MM.1S (cell line): ENCODE measurements at places on chromosomes 5 and 9.

DNA sequence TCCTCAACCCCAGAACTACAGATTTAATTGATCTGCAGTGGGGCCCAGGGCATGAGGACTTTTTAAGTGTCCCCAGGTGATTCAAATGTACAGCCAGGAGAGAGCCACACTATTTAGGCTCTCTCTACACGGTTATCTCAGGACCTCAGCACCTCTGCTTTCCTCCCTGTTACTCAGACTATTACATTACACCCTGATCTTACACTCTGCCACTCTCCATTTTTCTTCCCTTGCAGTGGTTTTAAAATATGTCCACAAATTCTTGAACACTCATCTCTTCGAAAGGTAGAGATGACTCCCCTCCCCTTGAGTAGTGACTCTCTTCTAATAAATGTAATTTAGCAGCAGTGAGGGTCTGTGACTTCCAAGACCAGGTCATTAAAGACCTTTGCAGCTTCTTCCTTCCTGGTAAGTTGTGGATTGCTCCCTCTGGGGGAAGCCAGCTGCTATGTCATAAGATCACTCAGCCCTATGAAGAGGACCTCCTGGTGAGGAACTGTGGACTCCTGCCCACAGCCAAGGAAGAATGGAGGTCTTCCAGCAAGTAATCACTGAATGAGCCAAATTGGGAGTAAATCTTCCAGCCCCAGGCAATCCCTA is 87.5 kb upstream of the SSBP2 start:
- no peak overlapping the region for H3K4me3 ChIP-seq
- no peaks in the 10 kb centered on the region for H3K36me3 ChIP-seq
- no peak overlapping the region for H3K27ac ChIP-seq
- peak; percentile 53 for DNase-seq

- no peak overlapping the region for H3K27ac ChIP-seq
- no peaks in the 10 kb centered on the region for H3K27me3 ChIP-seq
- no peak overlapping the region for H3K4me3 ChIP-seq
- no peak for DNase-seq
Measured at GRCh38 chr9:23044549-23044948, 597.9 kb downstream of the DMRTA1 start.

GRCh38 chr5:37090123-37090726 is 159.0 kb downstream of the CPLANE1 start:
- H3K4me3 ChIP-seq, result no peak overlapping the region
- H3K36me3 ChIP-seq, result no peaks in the 10 kb centered on the region
- H3K27ac ChIP-seq, result no peak overlapping the region
- H3K4me1 ChIP-seq, result no peaks in the 10 kb centered on the region
- H3K27me3 ChIP-seq, result no peaks in the 10 kb centered on the region

DNA sequence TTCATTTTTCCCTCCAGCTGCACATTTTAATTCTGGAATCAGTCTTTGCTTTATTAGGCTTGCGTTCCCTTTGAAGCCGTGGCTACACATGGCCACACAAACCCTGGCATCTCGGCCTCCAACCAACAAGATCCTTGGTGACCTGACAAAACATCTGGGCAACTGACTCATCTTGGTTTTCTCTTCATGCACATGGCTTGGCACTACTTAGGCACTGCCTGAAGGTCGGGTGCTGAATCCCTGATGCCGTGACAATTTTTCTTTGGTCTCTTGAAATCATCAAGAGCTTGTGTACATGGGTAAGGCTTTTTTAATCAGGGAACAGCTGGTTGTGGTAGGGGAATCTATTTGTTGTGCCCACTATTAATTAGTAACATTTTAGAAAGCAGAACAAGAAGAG is 16.0 kb upstream of the PAPPA start:
- no peak overlapping the region for H3K27ac ChIP-seq
- no peaks in the 10 kb centered on the region for H3K27me3 ChIP-seq
- H3K4me1 ChIP-seq, result no peaks in the 10 kb centered on the region

DNA sequence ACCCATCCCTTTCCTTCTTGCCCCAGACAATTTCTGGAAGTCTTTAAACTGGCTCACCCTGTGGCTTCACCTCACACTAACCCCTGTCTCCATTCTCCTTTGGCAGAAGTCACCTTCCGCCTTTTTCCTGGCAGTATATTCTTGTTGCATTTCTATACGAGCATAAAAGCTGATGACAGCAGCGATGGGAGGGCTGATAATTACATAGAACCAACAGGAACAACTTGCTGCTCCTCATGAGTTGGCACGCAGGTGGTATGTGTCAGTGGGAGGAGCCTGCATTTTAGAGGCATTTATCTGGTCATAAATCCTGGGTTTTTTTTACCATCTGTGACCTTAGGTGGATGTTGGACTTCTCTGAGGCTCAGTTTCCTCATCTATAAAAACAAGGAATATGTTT is 61.4 kb upstream of the CKMT2 start:
- DNase-seq, result no peak

DNA sequence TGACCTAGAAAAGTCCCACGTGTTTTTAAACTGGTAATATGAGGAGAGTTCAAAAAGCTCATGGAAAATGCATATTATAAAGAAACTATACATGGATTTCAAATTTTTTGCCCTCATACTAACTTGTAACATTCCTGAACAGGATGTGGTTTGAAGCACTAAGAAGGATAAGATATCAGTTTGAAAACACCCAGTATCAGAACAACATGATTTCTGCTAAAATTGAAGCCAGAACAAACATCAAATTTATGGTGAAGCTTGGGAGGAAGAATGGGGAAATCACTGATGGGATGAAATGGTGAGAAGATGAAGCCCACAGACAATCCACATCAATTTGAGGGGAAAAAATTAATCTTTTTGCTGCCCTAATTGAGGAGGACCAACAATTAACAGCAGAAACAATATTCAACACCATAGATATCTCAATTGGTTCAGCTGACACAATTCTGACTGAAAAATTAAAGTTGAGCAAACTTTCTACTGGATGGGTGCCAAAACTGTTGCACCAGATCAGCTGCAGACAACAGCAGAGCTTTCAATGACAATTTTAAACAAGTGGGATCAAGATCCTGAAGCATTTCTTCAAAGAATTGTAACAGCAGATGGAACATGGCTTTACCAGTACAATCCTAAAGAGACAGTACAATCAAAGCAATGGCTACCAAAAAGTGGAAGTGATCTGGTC is 113.2 kb upstream of the SNX2 start:
- no peak overlapping the region for H3K4me3 ChIP-seq
- H3K36me3 ChIP-seq, result no peaks in the 10 kb centered on the region
- H3K4me1 ChIP-seq, result no peaks in the 10 kb centered on the region
- no peak overlapping the region for H3K27ac ChIP-seq
- DNase-seq, result no peak

DNA sequence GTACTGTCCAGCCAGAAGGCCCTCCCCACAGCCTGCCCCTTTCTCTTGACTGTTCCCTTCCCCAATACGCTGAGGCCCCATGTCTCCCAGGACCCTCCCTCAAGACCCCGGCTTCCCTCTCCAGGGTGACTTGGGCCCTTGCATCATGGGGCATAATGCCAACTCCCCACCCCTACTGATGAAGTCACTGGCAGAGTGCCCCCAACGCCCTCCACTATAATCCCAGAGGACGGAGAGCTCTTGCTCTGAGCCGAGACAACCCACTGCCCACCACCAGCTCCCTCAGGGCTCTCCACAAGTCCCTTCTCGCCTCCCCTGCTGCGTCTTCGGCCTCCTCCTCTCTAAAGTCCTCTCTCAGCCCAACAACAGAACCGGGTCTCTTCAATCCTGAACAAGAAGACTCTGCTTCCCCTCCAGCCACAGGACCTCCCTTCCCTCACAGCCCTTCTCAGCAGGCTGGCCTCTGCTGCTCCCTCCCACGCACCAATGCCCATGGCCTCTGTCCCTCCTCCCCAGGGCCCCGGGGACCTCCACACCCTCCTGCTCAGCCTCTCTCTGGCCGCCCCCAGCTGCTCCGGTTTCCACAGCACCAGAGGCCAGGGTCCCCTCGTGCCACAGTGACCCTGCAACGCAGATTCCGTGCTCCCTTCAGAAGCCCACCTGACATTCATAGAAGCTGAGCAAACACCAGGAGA is 47.6 kb downstream of the ADAMTS2 start:
- no peak overlapping the region for H3K27ac ChIP-seq
- H3K27me3 ChIP-seq, result peaks cover 30% of the 10 kb centered on the region; the same call in 1 of the 2 replicates
- no peaks in the 10 kb centered on the region for H3K36me3 ChIP-seq
- no peaks in the 10 kb centered on the region for H3K4me1 ChIP-seq
- no peak overlapping the region for H3K4me3 ChIP-seq

- no peaks in the 10 kb centered on the region for H3K4me1 ChIP-seq
- H3K36me3 ChIP-seq, result no peaks in the 10 kb centered on the region
- no peak overlapping the region for H3K4me3 ChIP-seq
- DNase-seq, result no peak
Measured at GRCh38 chr9:132041798-132042197, 37.9 kb downstream of the MED27 start.

- no peak for DNase-seq
- peaks cover 4% of the 10 kb centered on the region for H3K27me3 ChIP-seq
- no peak overlapping the region for H3K27ac ChIP-seq
- H3K36me3 ChIP-seq, result no peaks in the 10 kb centered on the region
- no peak overlapping the region for H3K4me3 ChIP-seq
Measured at GRCh38 chr9:136947955-136948510, 3.0 kb downstream of the C8G start.

- H3K4me1 ChIP-seq, result peaks cover 7% of the 10 kb centered on the region
- no peak overlapping the region for H3K27ac ChIP-seq
- no peaks in the 10 kb centered on the region for H3K27me3 ChIP-seq
- H3K4me3 ChIP-seq, result no peak overlapping the region
- H3K36me3 ChIP-seq, result peaks cover 39% of the 10 kb centered on the region
Measured at GRCh38 chr9:98002808-98003207, 19.7 kb downstream of the ANP32B start.

DNA sequence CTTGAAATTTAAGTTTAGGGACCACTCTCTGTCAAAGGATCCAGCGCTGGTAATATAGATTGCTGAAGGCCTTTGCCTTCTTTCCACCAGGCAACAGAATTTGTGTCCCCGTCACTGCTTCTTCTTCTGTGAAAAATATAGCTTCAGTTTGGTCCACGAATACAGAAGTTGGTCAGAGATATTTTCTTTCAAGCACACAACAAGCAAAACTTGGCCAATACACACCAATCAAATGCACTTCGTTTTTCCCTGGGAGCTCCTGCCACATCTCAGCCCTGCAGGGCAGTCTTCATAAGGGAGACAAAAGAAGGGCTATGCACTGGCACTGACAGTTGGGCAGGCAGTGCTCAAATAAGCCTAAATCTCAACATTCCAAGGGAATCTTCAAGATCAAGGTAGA is 22.9 kb downstream of the HAVCR2 start:
- H3K4me1 ChIP-seq, result no peaks in the 10 kb centered on the region
- no peak overlapping the region for H3K27ac ChIP-seq
- H3K4me3 ChIP-seq, result no peak overlapping the region

DNA sequence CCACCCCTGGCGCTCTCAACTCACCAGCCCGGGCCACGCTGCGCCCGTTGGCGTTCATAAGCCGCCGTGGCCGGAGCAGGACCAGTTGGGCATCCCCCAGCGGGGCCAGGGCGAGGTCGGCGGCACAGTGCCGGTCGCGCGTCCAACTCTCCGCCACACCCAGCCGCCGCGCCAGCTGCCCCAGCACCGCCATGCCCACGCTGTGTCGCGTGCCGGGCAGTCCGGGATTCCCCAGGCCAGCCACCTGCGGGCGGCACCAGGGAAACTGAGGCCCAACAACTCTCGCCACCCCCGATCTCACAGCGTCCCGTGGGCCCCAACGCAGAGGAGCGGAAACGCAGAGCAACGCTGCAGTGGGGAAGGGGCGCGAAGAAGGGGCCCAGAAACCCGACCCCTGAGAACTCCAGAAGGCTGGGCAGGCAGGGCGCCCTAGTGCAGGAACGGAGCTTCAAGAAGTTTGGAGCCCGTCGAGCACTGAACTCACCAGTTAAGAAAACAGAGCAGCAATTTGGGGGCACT is 453 bp downstream of the PTRH1 start:
- no peaks in the 10 kb centered on the region for H3K27me3 ChIP-seq
- peak; percentile 7 for DNase-seq
- H3K4me1 ChIP-seq, result no peaks in the 10 kb centered on the region

- no peak overlapping the region; the same call in 1 of the 2 replicates for H3K4me3 ChIP-seq
- H3K4me1 ChIP-seq, result no peaks in the 10 kb centered on the region
- peak; percentile 32 for DNase-seq
- H3K27ac ChIP-seq, result no peak overlapping the region
Measured at GRCh38 chr9:119009249-119009648, 360.0 kb downstream of the BRINP1 start.

DNA sequence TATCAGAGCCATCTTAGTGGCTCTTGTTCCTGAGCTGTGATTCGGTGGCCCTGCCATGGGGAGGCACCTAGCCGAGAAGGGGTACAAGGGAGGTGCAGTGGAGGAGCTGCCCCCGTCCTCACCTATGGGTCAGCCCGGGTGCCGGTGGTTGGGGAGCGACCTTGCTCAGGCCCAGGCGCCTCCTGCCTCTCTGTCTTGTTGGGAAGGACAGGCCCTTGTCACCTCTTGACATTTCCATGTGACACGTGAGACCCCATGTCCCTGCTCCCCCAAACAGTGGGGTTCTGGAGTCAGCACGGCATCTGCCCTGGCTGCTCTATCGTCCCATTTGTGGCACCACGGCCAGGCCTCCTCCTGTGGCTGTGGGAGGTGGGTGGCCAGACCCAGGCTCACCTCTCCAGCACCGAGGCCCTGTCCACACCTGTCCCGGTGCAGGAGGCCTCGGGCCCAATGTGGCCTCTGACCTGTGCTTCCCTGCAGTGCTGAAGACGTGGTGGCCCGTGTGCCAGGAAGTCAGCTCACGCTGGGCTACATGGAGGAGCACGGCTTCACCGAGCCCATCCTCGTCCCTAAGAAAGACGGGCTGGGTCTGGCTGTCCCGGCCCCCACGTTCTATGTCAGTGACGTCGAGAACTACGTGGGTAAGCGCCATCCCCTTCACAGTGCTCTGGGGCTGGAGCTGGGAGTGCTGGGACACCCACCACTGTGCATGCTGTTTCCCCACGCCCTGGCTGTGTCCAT is 68.9 kb downstream of the PHF2 start:
- H3K36me3 ChIP-seq, result no peaks in the 10 kb centered on the region
- no peak overlapping the region for H3K4me3 ChIP-seq
- no peaks in the 10 kb centered on the region for H3K4me1 ChIP-seq
- no peak for DNase-seq

DNA sequence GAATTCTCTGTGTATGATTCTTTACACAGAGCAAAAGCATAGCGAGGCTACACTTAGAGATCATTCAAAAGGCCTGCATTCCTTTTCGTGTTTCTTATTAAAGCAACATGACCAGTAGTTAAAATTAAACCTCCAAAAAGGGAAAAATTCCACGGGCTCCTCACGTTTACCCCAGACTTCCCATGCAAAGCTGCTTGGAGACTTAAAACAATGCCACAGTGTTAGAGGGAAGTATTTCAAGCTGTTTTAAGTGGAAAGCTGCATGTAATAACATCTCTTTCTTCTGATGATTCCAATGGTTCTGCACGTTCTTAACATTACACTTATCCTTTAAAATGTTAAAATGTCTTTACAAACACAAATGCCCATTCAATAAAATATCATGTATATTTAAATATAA is 405.2 kb downstream of the SEMA5A start:
- no peaks in the 10 kb centered on the region for H3K27me3 ChIP-seq
- no peaks in the 10 kb centered on the region for H3K36me3 ChIP-seq
- no peak overlapping the region for H3K4me3 ChIP-seq
- H3K4me1 ChIP-seq, result no peaks in the 10 kb centered on the region
- DNase-seq, result no peak
- H3K27ac ChIP-seq, result no peak overlapping the region

GRCh38 chr5:177368869-177369644 is 11.3 kb downstream of the RGS14 start:
- H3K27me3 ChIP-seq, result no peaks in the 10 kb centered on the region
- peak overlapping the region; percentile 39; the same call in 1 of the 2 replicates for H3K27ac ChIP-seq
- H3K4me3 ChIP-seq, result no peak overlapping the region
- DNase-seq, result peak; percentile 47
- H3K36me3 ChIP-seq, result no peaks in the 10 kb centered on the region
